ENCODE measurements at places on chromosomes 3 and 15.

DNA sequence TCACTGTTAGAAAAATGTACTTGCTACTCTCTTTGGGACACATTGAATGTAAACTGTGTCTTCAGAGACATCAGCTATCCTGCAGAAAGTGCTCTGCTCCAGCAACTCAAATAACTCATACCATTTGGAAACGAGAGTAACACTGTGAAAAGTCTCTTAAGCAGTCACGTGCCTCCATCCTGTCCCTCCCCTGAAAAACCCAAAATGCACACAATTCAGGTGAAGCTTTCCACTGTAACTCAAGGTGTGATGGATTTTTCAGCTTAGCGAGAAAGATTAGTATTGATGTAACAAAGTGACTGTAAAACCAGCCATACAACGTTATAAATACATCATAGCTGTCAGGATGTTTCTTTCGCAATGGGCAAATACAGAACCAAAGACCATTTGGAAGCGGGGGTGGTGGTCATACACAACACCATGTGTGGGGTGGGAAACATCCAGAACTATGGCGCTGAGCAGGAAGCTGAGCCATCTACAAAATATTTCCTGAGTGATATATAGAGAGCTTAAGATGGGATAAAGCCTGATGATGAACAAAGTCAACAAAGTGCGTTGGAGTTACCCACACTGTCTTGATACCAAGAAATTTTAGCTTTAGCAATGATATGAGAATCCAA lies 332.3 kb downstream of the FOXP1 start:
- DNase-seq = no peak

DNA sequence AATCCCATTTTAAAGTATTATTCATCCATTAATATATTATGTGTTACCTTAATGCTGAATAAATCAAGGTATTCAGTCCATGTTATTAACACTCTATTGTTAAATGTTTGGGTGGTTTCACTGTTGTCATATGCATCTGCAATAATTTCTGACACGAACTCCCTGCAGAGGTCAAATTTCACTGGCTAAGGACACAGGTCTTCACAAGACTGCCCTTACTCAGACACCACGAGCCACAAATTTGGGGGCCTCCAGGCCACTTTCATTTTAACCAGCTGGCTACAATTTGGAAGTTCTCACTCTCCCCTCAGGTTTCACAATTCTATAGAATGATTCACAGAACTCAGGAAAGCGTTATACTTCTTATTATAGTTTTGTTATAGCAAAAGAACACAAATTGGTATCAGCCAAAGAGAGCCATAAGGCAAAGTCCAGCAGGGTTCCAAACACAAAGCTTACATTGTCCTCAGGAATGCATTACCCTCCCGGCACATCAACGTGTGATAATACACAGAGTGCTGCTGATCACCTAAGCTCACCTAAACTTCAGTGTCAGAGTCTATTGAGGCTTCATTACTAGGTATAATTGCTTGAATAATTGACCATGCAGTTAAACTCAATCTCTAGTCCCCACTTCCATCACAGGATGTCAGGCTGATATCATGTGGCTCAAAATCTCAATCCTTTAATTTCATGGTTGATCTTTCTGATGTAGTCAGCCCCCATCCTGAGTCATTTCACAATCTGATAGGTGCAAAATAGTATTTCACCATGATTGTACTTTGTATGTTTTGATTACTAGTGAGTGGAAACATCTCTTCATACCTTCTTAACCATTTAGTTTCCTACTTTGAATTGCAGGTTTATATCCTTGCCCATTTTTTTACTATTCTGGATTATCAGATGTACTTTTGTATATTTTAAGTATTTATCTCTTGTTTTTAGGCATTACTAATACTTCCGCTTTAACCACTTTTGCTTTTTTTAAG lies 441.4 kb upstream of the AGTR1 start:
- DNase-seq = no peak

- DNase-seq = no peak
Observed at GRCh38 chr3:31592764-31593163, 60.0 kb downstream of the STT3B start.

DNA sequence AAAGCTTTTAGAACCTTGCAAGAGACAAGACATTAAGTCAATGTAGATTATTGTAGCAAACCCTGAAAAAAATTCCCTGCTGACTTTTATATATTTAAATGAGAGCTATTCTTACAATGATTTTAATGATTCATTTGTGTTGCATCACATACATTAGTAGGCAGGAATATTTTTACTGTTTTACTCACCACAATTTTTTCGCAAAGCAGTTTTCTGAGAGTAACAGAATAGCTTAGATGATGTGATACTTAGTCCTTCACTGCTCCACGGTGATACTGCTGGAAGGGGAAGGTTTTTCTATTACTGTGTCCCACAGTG lies 43.9 kb upstream of the CLRN1 start:
- no peak for DNase-seq

DNA sequence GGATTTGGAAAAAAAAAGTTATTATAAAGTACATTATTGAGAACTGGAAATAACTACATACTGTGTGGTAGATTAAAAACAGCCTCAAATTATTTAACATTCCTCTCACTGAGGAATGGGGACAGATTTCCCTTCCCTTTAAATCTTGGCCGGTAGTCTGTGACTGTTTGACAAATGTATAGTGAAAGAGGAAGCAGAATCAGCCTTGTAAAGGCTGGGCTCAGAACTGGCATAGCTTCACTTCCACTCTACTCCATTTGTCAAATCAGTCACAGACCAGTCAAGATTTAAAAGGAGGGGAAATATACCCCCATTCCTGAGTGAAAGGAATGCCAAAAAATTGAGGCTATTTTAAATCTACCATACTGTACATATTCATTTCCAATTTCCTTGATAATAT lies 18.2 kb upstream of the B4GALT4 start:
- no peak for DNase-seq

DNA sequence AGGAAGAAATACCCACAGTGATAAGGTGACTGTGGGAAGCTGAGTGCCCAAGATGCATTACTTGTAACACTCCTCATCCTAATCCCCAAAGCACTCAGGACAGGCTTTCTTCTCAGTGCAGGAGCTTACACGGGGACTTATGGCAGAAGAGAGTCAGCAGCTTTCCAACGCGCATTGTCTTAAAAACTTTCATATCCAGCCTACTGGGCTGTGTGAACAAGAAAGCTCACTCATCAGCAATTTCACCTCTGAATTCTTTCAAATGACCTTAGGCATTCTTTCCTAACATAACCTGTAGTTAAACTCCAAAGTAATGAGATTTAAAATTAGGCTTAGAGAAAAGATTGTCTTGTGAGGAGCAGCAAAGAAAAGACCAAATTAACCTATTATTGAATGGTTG lies 132.3 kb downstream of the KCNAB1 start:
- no peak for DNase-seq
